NCI-H2107 (cell line): ENCODE measurements at places on chromosomes 4 and X.

DNA sequence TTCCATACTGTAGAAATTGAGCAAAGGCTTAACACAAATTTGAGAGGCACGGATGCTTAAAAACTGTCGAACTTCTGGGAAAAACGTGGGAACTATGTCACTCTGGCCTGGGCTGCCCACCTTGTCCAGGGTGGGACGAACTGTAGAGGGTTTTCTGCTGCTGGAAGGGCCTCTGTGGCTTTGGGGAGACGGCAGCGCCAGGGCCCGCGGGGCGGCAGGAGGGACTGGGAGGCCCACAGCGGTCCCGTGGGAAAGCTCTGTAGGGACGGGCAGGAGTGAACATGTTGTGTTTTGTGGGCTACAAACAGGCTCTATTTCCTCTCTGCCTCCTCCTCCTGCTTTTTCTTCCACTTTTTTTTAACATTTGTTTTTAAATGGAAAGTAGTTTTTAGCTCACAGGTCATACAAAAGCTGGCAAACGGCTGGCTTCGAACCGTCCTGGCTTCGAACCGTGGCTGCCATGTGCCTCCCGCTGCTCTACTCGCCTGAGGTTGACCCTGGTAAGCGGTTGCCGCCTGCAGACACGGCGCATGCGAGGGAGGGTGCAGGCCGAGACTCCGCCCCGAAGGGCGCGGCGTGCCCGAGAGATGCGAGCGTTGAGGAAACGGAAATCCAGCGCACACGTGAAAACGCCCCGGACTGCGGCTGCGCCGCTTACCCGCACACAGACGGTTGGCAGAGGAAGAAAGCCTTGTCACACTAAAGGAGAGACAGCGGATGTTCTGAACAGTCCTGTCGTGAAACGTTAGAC, 382.3 kb upstream of the ZFP42 start:
- DNase-seq, result no peak

- no peak for DNase-seq
Observed at GRCh38 chr4:158192439-158193158, 17.7 kb upstream of the TMEM144 start.

DNA sequence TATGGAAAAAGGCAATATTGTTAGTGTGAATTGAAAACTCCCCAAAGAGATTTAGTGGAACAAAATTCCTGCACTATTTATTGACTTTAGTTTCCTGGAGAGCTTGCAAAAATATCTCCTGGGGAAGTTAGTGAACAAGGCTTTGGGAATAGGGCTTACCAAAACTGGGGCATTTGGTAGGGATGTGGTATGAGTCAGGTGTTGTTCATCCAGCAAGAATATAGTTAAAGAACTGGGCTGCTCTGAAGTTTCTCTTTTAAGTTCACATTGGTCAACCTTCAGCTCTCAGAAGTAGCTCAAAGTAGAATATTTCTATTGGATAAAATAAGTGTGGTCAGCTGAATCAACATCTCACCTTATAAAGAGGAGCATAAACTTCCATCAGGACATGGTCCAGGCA, 185.0 kb downstream of the CPE start:
- DNase-seq, result no peak

DNA sequence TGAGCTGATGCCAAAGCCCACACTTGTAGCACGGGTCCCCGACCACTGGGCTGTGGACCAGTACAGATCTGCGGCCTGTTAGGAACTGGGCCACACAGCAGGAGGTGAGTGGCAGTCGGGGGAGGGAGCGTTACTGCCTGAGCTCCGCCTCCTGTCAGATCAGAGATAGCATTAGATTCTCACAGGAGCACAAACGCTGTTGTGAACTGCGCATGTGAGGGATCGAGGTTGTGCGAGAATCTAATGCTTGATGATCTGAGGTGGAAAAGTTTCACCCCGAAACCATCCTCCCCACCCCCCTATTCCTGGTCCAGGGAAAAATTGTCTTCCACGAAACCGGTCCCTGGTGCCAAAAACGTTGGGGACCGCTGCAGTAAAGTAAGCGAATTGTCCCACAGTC, 292.0 kb downstream of the DCTD start:
- DNase-seq, result no peak

- DNase-seq, result no peak
Observed at GRCh38 chr4:156312261-156312847, 358.7 kb upstream of the CTSO start.

DNA sequence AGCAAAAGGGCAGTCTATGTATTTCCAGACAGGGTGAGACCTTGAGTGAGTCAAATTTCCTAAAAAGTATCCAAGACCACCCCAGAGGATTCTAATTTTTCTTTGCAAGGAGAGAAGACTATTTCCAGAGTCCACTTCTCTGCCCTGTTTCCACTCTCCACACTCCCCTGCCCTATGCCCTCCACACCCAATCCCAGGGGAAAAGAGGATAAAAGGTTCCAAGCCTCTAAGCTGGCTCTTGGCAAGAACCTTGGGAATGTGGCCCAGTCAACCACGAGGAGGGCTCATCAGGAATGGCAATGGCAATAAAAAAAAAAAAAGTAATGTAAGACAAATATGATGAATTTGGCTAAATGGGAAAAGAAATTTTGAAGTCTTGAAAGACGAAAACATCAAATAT, 65.9 kb downstream of the SRPX start:
- DNase-seq, result no peak

DNA sequence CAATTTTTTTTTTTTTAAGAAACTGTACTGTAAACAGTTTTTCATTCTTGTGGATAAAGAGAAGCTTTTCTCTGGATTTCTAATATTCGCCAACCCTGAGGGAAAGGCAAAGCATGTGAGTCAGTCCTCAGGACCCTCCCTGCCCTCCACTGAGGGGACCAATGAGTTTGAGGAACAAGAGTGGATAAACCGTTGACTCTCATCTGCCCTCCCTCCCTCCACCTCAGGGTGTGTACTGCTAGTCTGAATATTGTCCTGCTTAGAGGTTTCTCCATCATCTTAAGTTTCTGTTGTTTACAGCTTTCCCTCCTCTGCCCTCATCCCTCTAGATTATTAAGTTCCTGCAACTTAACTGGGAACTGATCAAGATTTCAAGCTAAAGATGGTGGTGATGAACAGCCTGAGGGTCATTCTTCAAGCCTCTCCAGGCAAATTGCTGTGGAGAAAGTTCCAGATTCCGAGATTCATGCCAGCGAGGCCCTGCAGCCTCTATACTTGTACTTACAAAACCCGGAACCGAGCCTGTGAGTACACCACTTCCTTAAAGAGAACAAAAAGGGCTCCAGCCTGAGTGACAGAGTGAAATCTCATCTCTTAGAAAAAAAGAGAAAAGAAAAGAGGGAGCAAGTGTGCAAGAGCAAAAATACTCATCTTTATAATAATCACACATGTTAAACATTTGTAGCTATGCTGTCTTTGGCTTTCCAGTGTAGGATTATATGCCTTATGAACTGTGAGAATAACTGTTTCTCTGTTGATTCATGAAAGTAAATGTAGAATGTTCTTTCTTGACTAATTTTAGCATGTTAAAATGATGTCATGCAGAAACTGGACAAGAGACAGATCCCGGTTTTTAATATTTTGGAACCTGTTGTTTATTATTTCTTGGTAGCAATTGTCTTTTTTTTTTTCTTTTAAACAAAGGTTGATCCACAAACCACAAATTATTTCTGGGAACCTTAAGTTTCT, 11.9 kb downstream of the CA5B start:
- DNase-seq, result no peak

DNA sequence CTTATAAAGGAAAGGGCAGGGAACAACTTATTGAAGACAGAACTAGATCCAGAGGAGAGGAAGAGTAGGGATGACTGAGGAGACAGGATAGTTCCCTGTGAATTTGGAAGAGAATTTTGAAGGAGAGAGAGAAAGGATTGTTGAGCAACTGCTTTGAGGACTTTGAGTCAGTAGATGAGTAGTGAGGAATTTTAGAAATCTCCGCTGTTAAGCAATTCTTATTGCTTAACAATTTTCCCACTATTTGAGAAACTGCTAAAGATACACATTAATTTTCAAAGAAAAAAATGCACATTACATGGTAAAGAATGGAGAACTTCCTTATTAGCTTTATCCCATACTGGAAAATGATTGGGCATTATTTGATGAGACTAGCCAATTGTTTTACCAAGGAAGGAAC, 116.3 kb upstream of the NRK start:
- no peak for DNase-seq

- DNase-seq, result no peak
Observed at GRCh38 chrX:123873956-123874355, 14.1 kb downstream of the XIAP start.

DNA sequence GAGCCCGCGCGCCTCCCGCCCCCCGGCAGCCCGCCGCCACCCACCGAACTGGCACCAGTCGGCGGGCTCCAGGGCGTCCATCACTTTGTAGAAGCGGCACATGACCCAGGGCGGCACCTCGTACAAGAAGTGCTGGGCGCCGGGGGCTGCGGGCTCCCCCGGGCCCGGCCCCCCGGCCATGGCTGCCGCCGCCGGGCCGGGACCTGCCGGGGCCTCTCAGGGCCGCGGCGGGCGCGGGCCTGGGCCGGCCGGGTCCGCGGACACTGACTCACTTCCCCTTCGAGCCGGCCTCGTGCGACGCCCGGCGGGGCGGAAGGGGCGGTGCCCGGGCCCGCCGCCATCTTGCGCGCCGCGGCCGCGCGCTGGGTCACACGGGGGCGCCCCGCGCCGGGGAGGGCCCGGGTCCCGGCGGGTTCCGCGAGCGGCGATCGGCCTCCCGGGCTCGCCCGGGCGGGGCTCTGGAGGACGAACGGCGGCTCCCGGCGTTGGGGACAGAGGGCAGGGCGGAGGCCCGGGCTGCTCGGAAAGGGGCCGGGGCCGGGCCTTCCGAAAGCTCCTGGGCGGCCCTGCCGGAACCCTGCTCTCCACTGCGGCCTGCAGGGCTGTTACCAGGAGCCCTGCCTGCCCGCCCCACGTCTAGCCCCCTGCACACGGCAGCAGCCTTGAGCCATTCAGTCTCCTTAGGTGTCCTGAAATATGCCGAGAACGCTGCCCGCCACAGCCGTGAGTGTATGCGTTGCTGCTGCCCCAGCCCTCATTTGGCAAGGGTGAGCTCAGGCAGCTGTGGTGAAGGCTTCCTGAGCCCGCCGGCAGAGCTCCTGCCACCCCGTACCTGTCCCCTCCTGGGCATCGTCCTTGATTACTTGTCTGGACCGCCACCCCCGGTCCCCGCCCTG, at the start of gene IRAK1:
TSS of gene IRAK1 (minus strand) at position 270 of the 896 bp plus-strand sequence. CDS start at position 180, 90 bp downstream.
- no peak for DNase-seq

- no peak for DNase-seq
Observed at GRCh38 chrX:22268706-22269105, 4.0 kb upstream of the CBLL2 start.

- no peak for DNase-seq
Observed at GRCh38 chr4:132016703-132017350, 1132.3 kb upstream of the PCDH10 start.

DNA sequence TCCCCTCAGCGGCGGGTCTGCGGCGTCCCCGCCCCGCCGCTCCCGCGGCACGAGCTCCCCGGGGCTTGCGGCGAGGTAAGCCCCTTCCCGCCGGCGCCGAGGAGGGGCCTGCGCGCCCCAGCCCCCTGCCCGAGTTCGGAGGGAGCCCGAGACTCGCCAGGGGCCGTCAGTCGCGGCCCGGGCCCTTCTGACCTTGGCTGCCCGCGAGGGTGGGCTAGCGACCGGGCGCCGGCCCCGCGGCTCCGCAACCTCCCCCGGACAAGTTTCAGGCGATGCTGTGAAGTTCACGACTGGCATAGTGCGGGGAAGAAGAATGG, 554 bp downstream of the CDKL5 start:
- no peak for DNase-seq

DNA sequence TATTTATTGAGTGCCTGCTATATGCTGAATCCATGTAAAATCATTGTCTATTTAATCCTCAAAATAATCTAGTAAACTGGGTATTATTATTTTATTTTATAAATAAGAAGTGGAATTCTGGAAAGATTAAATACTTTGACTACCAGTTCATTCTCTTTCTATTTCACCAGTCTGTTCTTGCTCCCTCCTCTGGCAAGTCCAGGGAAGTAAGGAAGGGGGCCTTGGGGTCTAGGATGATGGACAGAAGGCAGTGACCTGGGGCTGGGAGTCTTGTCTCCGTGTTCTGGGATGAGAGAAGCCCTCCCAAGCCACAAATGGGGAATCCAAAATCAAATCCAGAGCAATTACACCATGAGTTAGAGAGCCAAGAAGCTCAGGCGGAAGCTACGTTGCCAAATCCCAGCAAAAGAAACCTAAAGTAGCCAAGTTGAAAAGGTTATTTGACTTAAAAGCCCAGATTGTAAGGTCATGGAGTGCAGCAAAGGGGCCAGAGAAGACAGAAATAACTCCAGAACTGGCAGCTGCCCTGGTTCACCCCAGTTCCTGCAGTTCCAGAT, 28.3 kb upstream of the PARM1 start:
- no peak for DNase-seq

DNA sequence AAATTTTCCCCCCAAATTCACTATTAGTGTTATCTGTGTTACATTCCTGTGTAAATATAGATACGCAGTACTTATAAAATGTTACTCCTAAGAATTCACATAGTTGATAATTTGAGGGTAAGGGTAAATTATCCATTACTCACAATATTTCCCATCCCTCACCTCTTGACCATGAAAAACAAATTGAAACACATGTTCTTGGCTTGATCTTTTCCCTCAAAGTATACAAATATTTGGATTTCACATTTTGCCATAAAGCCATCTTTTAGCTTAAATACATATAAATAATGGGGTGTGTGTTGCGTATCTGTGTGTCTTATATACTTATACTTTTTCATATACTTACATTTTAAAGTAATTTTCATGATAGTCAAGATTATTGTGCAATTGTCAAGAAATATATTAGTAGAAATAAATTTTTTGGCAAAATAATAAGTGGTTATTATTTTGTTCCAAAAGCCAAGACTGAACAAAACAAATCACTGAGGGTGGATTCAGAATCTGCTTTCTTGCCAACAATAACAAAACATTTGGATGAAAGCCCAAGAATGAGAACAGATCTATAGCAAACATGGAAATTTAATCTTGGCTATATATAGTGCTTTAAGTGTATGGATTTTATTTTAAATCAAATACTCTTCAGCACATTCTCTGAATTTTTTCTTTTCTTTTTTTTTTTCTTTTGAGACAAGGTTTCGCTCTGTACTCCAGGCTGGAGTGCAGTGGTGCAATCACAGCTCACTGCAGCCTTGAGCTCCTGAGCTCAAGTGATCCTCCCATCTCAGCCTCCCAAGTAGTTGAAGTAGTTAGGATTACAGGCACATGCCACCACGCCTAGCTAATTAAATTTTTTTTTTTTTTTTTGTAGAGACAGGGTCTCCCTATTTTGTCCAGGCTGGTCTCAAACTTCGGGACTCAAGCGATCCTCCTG, 48.5 kb upstream of the PRSS48 start:
- no peak for DNase-seq
